GM13976 (cell line): ENCODE measurements at places on chromosomes 2 and 18.
A peak's percentile ranks its signal among the peaks of the same experiment; 100 is the strongest.

DNA sequence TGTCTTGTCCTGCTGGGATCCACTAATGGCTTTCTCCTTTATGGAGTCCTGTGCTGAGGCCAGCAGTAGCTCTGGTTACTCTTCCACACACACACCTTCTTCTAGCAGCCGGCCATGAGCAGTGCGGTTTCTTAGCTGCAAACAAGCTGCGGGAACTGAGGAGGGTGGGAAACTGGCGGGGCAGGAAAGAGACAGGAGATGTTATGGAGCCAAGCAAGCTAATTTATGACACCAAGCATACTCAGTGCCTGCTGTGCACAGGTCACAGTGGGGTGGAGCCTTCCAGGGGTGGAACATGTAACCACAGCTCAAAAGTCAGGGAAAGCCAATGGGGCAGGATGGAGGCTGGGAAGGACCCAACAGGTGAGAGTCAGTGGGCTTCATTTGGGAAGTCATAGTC is 180.8 kb downstream of the FAM210A start:
- DNase-seq = no peak

GRCh38 chr2:209788925-209789324 is 17.3 kb downstream of the UNC80 start:
- DNase-seq = no peak

- DNase-seq = no peak
These were observed 118.4 kb downstream of the ALMS1 start for GRCh38 chr2:73503992-73504570.

DNA sequence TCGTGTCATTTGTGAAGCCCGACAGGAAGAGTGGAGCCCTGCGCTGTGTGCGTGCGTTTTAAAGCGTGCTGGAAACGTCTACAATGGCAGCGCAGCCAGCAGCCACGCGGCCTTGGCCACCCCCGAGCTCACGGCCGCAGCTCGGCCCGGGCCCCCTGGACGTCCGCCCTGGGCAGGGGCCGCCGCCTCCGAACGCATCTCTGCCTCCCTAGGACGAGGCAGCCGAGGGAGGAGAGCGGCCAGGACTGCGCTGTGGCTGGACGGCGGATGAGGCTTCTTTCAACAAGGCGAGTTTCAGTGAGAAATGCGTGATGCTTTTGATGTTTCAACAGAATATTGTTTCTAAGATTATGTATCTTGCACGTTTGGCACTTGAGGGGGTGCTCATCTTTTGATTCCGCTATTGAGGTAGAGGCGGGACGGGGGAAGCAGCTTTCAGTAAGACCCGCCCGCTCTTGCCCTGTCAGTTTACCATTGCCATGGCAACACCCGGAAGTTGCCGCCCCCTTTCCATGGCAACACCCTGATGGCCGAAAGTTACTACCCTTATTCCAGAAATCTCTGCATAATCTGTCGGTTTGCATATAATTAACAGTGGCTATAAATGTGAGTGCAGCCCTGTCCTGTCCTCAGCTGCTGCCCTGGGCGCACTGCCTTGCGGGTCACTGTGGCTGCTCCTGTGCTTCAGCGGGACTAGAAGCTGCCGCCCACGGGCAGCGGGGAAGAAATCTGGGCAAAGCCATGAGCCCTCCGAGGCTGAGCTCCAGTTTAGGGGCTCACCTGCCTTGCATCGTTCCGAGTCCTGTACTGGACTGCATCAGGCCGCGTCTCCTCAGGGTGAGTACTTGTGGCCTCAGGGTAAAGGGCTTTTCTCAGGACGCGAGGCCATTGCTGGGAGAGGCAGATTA is 38.6 kb downstream of the ADNP2 start:
- peak; percentile 85 for DNase-seq

DNA sequence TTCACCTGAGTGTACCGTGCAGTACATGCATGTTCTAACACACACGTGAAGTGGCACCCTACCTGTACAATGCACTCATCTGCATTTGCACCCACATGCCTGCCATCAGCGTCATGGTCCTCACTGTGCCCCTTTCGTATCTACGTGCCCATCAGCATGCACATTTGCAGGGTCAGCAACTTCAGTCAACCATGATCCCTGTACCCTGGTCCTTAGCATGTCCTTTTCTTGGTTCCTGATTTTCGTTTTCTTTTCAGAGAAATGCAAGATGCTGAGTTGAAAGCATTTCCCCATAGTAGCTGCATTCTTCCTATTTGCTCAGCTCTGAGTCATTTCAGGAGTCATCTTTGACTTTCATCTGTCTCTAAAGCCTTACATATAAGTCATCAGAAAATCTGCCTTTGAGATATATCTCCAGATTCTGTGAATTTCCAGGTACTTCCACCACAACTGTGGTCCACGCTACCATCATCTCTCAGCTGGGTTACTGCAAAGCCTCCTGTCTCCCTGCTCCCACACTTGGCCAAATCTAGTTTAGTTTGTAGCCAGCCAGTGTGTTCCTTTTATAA is 14.7 kb upstream of the PUM2 start:
- DNase-seq = peak; percentile 64

- no peak for DNase-seq
These were observed 17.4 kb downstream of the SLC38A11 start for GRCh38 chr2:164937864-164938401.

GRCh38 chr2:22497789-22498188 is 887.2 kb upstream of the KLHL29 start:
- no peak for DNase-seq

GRCh38 chr2:175445281-175445680 is 263.8 kb upstream of the ATP5MC3 start:
- DNase-seq = no peak
